Substantia nigra (tissue), 51 donors: ENCODE measurements at places on chromosomes 16 and 17.

DNA sequence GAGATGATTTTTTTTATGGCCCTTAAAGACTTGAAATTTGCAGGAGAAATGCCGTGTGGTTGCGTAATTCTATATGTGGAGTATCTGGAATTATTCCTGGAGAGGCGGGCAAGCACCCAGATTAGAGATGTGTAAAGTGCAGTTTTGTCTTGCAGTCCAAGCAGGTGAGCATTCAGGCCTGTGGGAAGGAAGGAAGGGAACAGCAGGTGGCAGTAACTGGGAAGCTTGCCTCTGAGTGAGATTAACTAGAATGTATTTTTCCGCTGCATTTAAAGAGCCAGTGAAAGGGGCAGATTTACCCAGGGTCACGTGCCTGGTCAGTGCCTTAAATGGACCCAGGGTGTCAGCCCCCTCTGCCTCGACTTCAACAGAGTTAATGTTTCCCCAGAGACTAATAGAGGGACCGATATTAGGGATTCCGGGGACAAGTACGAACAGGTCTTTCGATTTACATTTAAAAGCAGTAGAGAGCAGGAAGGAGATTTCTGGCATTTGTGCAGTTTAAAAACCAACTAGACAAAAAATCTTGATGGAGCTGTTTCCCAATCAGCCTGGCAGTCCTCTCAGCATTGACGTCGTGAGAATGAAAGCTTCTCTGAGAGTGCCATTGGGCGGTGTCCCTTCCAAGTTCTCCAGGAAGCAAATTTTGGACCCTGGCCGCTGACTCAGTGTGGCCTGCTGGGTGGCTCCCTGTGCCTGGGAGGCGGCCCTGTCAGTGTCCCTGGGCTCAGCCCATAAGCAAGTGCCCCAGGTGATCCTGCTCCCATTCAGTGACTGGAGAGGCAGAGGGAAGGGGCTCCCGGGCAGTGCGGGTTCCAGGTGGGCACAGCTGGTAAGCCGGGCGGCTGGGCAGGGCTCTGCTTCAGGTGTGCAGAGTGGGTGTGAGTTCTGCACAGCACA lies 38.2 kb downstream of the KSR1 start:
- no peak for DNase-seq

- DNase-seq: no peak
Observed at GRCh38 chr16:65786916-65787315, 579.6 kb upstream of the CDH5 start.

DNA sequence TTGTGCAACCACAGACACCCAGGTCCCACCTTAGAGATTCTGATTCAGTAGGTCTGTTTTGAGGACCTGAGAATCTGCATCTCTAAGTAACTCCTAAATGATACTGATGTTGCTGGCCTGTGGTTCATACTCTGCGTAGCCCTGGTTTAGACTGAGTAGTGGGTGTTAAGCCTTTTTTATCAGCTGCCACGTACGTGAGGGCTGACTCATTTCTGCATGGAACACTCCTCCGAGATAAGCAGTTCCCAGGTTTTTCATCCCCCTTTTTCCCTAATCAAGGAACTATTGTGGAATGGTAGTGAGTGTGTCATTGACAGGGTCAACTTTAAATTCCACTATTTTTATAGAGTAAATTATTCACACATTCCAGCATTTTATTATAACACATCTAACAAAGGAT lies 26.1 kb downstream of the CDRT4 start:
- DNase-seq: no peak

DNA sequence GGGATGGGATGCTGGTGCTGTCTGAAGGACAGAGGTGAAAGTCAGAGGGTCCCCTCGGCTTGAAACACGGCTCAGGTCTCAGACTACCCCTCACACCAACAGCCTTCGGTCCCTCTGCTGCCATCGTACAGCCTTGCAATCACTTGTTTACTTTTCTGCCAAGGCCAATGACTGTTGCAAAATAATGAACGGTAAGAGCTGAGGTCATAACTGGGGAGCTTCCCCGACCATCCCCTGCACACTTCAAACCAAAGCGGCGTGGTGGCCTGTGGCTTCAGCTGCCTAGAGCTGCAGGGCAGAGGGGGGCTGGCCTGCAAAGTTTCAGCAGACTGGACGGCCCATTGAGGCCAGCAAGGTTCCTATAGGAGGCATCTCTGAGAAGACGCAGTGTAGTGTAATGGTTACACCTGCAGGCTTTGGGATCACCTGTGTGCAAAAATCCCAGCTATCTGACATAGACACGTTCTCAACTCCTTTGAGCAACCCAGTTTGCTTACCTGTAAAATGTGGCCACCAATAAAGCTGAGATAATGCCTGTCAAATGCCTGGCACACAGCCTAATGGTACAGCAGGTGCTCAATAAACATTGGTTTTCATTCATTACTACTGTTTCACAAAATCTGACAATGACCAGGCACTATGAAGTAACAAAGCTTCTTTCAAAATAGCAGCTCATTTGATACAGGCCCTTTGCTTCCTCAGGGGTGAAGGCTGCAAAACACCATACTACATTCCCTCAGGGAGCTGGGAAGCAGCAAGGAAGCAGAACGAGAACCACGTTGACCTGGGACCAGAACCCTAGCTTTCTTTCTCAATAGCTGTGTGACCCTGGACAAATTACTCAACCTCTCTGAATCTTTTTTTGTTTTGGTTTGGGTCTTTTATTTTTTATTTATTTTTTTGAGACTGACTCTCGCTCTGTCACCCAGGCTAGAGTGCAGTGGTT lies 5.0 kb downstream of the PAM16 start:
- no peak for DNase-seq

DNA sequence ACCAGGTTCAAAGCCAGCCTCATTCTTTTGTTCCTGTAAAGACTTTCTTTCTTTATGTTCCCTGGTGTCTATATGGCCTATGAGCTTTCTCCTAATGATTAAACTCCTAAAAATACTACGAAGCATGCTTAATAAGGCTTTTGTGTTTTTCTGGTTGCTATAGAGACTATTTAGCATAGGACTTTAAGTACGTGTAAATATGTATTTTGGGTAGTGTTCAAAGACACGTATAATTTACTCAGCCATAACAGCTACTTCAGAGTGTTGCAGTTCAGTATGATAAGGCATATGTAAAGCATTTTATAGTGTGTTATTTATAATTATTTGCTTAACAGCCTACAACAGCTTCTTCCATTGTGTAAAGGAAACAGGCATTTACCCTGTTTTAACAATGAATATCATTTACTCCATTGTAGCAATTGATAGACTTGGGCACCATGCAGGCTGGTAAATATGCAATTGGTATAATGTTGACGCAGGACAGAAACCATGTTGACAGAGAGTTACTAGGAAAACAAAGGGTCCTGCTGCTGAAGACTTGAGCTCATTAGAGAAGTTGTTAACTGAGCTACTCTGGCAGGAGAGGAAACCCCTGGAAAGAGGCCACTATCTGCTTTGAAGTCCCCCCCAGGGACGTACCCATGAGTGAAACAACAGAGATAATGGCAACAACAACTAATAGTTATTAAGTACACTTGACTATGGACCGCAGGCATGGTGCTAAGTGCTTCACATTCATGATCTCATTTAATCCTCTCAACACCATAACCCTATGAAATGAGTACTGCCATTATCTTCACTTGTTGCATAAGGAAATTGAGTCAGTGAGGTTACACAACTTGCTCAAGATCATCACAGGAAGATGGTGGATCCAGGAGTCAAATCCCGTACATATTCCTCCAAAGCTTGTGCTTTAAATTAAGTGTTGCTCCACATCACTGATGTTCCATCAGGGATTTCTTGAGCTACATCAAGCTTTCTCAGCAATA lies 342.2 kb upstream of the DYNLRB2 start:
- no peak for DNase-seq

GRCh38 chr17:71516149-71516548 lies 604.7 kb upstream of the SOX9 start:
- no peak for DNase-seq

DNA sequence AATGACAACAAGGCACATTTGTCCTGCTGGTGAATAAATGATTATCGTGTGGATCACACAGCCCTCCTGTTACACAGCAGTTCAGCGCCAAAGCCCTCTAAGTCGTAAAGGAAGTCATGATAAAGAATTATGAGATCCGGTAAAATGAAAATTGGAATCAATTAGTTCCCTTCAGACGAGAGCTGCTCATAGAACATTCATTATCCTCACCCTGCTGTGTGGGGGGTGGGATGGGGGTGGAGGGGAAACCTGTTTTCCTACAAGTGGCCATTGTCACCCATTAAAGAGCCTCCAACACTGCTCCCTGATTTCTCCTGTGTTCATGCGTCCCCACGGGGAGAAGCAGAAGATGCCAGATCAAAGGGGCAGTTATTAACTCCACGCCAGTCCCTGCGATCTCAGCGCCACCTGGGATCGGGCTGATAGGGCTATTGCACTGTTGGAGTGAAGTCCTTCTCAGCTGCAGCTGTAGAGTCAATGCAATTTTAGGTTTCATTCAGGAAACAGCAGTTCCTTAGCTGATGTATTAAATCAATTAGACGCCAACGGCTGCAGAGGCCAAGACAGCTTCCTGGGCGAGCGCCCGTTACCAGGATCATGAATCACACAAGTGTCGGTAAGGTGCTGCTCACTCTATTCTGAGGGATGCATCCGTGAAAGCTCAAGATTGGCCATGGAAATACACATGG lies 19.2 kb upstream of the CACNG4 start:
- DNase-seq: no peak

- DNase-seq: no peak
Observed at GRCh38 chr17:7476494-7476893, 2.9 kb downstream of the ZBTB4 start.

DNA sequence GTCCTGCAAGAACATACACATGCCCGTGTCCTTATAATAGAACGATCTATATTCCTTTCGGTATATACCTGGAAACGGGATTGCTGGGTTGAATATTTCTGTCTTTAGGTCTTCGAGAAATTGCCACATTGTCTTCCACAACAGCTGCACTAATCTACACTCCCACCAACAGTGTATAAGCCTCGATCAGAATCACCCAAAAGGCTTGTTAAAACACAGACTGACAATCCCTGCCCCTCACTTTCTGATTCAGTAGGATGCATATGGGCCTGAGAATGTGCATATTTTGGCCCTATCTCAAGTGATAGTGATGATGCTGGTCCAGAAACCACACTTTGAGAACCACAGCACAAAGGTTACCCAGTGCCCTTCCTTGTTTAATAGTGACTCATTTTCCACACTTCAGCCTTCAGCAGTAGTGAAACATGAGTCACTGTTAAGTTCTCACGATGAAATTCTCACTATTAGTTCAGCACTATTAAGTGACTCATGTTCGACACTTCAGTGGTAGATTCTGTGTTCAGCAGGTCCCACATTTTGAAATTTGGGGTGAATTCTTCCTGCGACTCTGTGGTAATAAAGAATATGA lies 215.6 kb downstream of the GRIN2A start:
- no peak for DNase-seq

- DNase-seq: no peak
Observed at GRCh38 chr17:77502626-77503292, 362.0 kb downstream of the SEC14L1 start.

GRCh38 chr16:27241658-27242057 lies 26.9 kb downstream of the NSMCE1 start:
- no peak for DNase-seq

- no peak for DNase-seq
Observed at GRCh38 chr17:3859940-3860339, 13.9 kb upstream of the NCBP3 start.

DNA sequence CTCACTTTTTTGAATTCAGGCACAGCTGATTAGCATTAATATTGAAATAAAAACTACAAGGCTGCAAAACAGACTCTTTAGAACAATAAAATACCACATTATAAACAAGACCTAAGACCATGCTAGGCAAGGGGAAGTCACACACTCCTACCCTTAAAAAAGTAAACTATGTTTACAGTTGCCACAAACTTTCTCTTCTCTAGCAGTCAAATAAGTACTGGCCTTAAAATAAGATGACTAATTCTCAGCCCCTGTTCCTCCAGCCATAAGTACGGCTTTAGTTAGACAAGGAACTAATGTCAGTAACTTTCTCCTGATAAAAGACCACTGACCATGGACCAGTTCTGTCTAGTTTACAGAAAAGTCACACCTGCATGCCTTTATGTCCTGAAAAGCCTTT lies 19.5 kb upstream of the CPHXL start:
- no peak for DNase-seq

- no peak for DNase-seq
Observed at GRCh38 chr17:31266042-31266441, 31.0 kb downstream of the OMG start.

DNA sequence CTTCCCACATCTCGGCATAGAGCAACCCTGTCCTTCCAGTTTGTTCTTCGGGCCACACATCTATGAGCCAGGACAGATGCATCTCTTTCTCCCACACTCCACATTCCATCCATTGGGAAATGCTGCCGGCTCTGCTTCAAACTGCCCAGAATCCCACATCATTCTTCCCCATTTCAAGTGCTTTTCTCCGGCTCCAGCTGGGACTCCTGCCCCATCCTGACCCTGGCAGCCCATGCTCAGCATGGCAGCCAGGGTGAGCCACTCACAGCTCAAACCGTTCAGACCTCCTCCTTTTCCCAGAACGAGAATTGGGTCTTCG lies 132.8 kb upstream of the SDK2 start:
- no peak for DNase-seq

- no peak for DNase-seq
Observed at GRCh38 chr17:58530655-58531054, 16.2 kb upstream of the MTMR4 start.

DNA sequence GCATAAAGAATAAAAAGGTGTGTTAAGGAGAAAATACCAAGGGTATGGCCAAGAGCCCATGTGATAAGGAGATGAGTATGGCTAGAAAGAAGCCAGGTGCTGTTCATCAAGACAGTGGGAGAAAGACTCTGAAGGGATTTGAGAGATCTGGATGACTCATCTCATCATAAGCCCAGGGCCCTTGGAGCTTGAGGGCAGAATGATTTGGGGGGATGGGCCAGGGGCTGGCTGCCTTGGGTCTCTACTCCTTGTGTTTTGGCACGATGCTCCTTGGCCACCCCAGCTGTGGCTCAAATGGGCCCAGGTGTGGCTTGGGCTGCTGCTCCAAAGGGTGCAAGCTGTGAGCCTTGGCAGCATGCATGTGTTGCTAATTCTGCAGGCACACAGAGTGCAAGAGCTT lies 14.5 kb upstream of the TNFRSF13B start:
- DNase-seq: no peak

DNA sequence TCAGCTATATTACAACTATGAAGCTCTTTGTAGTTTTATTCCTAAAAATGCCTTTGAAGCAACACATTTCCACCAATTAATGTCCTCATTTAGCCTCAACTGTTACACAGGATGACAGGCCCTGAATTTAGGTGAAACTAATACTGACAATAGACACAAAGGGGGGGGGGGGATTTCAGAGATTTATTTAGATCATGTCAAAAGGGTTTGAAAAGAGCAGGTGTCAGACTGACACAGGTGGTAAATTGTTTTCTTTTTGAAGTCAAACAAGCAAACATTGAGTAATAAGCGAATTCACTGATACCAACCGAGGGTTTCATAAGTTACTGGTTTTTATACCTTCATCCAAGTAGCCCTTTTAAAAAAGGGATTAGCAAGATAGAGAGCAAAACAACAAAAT lies 40.8 kb downstream of the KANSL1 start:
- no peak for DNase-seq
